ENCODE measurements at places on chromosomes 4 and X.
A peak's percentile ranks its signal among the peaks of the same experiment; 100 is the strongest.

DNA sequence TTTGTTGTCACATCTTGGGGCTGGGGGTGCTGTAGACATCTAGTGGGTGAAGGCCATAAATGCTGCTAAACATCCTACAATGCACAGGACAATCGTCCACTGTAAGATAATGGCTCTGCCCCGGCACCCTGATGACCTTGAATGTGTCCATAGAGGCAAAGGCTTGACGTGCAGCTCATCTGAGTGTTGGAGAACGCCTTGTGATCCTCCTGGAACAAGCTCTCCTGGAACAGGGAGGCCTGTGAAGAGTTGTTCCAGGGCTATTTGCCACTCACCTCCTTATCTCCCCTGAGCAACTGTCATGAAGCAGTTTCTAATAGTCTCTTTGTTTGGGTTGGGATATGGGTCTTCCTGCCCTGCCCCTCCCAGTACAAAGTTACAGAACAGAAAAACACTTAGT, 15.2 kb upstream of the PCYT1B start:
- DNase-seq = no peak

DNA sequence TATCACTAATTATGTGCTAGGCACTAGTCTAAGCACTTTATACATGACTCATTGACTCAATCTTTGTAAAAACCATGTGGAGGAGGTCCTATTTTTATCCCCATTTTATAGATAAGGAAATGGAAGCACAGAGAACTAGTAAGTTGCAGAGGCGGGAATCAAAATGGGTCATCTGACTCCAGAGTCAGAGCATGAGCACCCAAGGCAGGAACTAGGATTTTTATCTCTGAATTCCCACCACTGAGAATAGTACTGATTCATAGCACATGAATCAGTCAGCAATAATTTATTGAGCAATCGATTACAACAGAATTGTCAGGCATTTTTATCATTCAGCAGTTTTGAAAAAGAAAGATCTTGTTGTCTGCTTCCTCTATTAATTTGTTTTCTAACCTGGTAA, 19.3 kb downstream of the SCARB2 start:
- DNase-seq = no peak

GRCh38 chrX:118974908-118975671, 672 bp downstream of the LONRF3 start:
- DNase-seq = peak; percentile 19

DNA sequence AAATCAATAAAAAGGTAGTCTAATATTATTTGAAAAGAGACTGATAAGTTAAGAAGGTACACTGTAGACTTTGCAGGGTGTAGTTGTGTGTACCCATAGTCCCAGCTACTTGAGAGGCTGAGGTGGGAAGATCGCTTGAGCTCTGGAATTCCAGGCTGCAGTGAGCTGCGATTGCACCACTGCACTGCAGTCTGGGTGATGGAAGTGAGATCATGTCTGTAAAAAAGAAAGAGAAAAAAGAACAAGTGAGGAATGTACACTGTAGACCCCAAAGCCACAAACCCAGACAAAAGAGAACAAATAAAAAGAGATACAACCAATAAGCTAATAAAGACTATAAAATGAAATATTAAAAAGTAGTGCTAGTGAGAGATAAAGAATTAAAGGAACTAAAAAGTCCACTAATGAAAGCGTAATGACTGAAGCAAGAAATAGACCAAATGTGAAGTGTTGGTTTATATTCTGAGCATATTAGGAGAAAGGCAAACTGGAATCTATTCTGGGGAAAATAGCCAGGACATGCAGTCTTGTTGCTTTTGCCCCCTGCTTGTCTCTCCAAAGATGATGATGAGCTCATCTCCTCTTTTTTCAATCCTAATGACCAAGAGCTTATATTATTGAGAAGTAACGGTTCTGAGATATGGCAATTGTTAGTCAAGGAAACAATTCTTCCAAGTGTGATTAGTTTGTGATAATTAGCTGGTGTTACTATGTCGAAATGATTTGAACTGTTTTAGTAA, 19.1 kb downstream of the GSX2 start:
- DNase-seq = no peak

DNA sequence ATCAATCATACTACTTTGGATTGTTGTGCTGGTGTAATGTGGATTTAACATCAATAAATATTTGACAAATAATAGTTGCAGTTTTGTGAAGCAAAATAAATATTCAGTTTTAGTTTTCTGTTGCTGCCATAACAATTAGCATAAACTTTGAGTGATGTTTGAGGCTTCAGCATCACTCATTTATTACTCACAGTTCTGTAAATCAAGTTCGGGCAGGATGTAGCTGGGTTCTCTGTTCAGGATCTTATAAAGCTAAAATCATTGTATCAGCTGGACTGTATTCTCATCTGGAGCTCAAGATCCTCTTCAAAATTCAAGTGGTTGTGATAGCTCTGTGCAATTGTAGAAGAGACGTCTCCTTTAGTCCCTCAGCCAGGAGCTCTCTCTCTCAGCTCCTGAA, 81.7 kb downstream of the CBR4 start:
- no peak for DNase-seq

DNA sequence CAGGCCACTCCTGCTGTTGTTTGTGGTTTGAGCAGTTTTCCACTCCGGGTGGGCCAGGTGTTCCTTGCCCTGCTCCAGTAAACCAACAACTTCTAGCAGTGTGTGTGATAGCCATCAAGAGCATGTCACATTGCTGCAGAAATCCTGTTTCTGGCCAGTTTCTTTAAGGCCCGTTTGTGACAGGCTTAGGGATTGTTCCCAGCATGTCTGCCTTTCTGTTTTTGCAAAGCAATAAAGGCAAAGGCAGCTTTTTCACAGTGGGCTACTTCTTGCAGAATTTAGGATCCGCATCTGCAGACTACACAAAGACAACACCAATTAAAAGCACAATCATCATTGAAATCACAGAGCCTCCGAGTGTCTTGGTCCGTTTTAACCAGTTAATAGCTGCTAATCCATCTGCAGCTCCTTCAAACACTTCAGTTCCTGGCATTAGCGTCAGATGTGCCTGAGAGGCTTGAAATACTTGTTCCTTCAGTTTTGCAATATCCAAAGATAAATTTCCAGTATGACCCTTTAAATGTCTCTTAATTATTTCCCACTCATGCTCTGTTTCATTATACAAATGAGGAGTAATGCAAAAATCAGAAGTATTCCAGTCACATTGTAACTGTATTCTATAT, 65.1 kb downstream of the ADAM29 start:
- no peak for DNase-seq

DNA sequence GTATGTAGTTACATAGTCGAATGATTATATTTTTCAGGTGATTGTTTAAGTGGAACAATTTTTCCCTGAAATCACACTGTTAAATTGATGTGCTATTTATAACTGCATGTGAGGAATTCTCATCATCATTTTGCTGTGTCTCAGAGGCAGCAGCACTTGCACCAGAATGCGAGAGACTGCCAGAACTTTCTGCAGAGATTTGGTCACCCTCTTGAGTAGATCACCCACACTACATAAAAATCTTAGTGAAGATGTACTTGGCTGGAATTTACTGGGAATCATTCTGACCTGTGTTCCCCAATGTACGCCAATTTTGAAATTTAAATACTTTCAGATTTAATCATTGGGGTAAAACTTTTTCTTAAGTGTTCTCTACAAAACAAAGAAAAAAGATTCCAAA, 5.4 kb downstream of the UGT2B4 start:
- DNase-seq = no peak

DNA sequence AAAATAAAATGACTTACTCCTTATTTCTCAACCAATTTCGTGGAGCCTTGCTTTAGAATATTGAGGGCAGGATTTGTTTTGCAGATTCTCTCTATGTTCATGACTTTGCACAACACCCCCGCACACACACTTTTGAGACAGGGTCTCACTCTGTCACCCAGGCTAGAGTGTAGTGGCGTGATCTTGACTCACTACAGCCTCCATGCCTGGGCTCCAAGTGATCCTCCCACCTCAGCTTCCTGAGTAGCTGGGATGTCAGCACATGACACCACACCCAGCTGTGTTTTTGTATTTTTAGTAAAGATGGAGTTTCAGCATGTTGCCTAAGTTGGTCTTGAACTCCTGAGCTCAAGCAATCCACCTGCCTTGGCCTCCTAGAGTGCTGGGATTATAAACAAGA, 12.0 kb downstream of the CT47C1 start:
- no peak for DNase-seq

- DNase-seq = no peak
Measured at GRCh38 chrX:40282348-40282747, 184.6 kb upstream of the BCOR start.

- no peak for DNase-seq
Measured at GRCh38 chrX:118614150-118614549, 113.3 kb upstream of the IL13RA1 start.

DNA sequence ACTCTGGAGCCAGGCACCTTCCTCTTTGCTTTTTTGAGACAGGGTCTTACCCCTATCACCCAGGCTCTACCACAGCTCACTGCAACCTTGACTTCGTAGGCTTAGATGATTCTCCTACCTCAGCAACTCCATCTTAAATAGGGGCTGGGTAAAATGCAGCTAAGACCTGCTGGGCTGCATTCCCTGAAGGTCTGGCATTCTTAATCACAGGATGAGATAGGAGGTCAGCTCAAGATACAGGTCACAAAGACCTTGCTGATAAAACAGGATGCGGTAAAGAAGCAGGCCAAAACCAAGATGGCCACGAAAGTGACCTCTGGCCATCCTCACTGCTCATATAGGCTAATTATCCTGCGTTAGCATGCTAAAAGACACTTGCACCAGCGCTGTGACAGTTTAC, 770.8 kb upstream of the PRKX start:
- no peak for DNase-seq

- DNase-seq = no peak
Measured at GRCh38 chrX:55702671-55703070, 14.9 kb upstream of the RRAGB start.

GRCh38 chr4:176230836-176231235, 35.5 kb upstream of the SPATA4 start:
- DNase-seq = no peak

DNA sequence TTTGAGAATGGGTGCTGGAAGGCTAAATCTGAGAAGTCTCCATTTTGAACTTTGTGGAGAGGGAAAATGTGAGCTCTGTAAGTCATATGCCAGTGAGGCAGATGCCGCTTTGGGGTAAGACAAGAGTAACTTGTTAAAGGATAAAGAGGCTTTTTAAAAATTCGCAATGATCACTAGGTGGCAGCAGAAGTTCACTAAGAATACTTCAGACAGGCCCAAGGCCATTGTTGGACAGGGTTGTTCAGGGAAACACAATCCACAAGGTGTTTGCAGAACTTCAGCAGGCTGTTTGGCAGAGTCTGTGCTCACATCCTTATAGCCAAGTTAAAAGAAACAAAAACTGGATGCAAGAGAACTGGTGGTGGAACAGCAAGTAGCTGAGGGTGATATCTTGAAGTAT, 13.7 kb upstream of the PIGA start:
- DNase-seq = no peak

GRCh38 chr4:114599903-114600552, 1.4 kb downstream of the UGT8 start:
- DNase-seq = no peak

DNA sequence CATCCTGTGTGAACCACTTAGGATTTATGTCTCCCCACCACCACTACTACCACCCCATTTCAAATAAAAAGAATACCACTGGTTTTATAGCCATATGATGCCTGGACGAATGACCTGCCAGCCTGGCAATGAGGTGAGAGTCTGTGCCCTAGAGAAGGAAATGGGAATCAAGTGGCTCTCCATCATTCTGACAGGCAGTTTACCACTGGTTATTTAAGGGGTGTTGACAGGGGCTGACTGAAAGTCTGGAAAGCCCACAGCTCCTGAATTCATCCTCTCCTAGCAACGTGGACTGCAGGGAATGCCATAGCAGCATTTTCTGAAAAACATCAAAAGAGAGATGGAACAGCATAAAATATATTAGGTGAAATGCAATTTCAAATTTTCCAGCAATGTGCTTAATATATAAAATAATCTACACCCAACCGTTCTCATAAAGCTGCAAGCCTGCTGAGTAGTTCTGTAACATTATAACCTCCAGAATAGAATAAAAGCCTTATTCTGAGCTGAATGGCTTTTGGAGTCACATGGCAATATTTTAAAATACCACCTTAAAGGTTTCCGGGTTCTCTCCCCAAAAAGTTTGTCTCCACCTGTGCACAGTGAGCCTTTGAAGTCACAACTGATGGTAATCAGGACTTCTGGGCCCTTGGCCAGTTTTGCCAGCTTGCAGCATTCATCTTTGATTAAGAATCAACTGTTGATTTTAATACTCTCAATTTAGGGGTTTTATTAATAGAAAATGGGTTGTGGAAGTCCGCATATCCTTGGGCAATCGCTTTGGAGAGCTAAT, 121.5 kb downstream of the DCTD start:
- no peak for DNase-seq

DNA sequence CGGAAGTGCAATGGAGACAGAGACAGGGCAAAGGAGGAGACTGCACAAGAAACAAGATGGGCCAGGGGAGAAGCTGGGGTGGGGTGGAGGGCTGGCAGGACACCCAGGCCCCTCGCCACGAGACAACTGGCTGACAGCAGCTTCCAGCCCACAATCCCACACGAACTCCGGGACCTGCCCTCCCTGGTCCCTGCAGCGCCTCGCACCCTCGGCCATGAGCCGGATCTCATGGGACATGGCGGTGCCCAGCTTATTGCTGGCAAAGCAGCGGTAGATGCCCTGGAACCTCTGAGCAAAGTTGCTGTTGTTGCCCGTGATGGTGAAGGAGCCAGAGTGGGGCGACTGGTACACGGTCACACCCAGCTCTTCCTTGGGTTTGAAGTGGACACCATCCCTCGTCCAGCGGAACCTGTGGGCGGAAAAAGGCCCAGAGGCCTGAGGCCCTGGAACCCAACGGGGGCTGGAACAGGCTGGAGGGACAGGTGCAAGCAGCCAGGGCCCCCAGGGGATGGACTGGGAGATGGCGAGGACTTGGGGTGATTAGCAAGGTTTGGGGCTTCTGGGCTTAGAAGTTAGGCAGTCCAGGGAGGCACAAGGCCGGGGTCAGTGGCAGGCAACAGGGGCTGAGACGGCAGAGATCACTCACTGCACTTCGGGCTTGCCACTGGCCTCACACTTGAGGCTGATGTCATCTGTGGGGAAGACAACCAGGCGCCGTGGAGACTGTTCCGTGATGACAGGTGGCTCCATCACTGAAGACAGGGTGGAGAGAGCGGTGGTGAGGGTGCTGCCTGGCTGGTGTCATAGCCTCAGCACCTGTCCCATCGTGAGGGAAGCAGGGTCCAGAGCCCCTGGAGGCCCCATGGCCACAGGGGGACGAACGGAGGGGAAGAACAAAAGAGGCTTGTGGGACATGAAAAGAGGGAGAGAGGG, 13.8 kb downstream of the L1CAM start:
- no peak for DNase-seq

DNA sequence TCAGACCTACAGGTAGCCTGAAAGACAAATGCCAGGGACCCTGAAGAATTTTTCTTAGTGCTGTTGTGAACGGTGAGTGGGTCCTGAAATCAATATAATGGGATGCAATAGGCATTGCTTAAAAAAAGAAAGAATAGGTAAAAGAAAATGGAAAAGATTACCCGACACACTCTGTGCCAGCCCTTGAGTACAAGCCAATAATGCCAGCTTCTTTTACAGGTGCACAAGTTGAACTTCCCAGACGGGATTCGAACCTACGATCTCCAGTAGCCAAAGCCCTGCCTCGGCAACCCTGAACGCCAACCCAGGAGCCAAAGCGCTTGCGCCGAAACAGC, 24.7 kb upstream of the GLOD5 start:
- DNase-seq = no peak

- no peak for DNase-seq
Measured at GRCh38 chr4:158042591-158043030, 130.2 kb downstream of the GASK1B start.

GRCh38 chr4:185852961-185853360, 41.0 kb upstream of the SORBS2 start:
- DNase-seq = no peak

Measured in left ventricle myocardium inferior (tissue), 1 donor.